ENCODE measurements at places on chromosomes 11 and 22.

GRCh38 chr22:39356464-39356863 lies 6.7 kb downstream of the SYNGR1 start:
- no peak for DNase-seq

- DNase-seq = no peak
Observed at GRCh38 chr11:13859892-13860291, 102.6 kb upstream of the SPON1 start.

DNA sequence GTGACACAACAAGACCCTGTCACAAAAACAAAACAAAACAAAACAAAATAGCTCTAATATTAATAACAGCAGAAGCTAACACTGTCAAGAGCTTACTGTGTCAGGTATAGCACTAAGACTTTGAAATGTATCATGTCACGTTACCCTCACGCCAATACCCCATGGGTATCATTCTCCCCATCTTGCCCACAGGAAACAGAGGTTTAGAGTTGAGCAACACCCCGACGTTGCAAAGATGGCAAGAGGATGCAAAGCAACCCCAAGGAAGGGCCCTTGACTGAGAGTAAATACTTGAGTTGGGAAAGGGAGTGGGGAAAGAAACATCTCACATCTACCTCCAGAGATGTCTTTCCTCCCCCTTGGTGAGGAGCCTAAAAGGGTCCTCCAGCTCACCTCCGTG lies 366.8 kb downstream of the LARGE1 start:
- no peak for DNase-seq

DNA sequence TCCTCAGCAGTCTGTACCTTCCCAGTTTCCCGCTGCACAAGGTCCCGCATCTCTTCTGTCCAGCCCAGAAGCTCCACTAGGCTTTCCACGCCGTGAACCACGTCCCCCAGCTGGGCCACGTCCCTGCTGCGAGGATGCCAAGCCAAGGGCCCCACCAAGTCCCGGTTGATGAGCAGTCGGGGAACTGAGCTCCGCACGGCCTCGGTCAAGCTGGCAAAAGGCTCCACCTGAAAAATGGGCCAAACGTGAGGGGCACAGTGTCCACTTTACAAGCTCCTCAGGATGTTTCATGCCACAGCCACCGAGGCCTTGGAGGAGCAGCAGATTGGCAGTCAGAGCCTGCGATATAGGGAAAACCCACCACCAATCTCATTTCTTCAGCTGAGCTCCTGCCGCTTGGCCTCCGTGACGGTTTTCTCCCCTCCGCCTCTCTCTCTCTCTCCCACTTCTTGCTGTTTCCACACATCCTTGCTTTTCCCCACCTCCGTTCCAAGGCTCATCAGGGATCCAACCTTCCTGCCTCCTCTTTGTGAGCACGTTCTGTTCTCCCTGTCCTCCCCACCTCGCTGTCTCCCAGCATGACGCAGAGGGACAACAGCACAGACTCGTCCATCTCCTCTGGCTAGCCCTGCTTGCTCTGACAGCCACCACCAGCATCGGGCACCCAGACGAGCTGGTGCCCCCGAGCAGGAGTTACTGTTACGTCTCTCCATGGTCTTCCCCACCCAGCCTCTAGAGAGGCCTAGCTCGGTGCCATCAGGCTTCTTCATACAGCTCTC lies 11.5 kb downstream of the RIC8A start:
- DNase-seq = no peak

GRCh38 chr22:35612903-35613302 lies 4.2 kb downstream of the MB start:
- DNase-seq = no peak

- DNase-seq = no peak
Observed at GRCh38 chr11:130490682-130491449, 42.4 kb downstream of the ADAMTS15 start.

DNA sequence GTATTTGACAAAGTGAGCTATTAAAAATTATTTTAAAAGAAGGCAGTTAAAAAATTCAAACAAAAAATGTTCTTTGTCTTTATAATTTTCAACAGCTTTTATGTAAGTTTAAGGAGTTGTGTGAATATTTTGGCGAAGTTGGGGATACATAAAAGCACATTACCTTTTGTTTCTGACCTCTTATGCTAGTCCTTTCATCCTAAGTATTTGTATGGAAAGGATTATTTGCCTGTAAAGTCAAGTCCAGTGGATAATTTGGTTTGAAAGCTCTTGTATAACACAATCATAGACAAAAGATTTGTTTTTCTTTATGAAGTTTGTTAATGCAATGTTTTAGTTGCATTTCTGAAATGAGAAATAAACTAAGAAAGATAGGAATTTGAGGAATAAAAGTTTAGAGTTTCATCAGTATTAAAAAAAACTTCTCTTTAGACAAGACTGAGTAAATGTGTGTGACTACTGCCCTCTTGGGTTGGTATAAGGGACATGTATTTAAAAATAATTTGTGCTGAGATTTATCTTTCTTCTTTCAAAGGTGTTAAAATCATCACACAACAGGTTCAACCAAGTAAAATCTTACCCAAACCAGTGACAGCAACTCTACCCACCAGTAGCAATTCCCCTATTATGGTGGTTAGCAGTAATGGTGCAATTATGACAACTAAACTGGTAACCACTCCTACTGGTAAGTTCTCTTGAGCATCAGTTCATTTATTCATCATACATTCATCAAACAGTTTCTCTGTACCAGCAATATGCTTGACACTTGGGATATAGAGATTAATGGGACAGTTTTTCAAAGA lies 68.2 kb downstream of the EMSY start:
- DNase-seq = no peak

DNA sequence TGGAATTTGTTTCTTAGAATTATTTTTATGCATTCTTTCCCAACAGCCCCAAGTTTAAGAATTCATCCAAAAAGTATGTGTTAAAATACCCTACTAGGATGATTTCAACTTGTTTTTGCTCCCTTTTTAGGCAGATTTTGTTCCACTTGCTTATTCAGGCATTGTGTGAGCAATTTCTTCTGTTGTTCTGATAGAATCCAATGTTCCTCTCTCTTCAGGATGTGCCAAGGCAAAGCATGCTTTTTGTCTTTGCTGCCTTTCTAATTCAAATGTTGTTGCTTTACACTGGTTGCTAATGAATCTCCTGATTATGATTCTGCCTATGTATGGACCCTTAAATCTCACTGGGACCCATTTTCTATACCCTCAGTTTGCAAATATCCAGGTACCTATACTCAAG lies 131.2 kb upstream of the ARHGAP42 start:
- DNase-seq = no peak

- no peak for DNase-seq
Observed at GRCh38 chr22:30940685-30941362, 27.8 kb downstream of the MORC2 start.

DNA sequence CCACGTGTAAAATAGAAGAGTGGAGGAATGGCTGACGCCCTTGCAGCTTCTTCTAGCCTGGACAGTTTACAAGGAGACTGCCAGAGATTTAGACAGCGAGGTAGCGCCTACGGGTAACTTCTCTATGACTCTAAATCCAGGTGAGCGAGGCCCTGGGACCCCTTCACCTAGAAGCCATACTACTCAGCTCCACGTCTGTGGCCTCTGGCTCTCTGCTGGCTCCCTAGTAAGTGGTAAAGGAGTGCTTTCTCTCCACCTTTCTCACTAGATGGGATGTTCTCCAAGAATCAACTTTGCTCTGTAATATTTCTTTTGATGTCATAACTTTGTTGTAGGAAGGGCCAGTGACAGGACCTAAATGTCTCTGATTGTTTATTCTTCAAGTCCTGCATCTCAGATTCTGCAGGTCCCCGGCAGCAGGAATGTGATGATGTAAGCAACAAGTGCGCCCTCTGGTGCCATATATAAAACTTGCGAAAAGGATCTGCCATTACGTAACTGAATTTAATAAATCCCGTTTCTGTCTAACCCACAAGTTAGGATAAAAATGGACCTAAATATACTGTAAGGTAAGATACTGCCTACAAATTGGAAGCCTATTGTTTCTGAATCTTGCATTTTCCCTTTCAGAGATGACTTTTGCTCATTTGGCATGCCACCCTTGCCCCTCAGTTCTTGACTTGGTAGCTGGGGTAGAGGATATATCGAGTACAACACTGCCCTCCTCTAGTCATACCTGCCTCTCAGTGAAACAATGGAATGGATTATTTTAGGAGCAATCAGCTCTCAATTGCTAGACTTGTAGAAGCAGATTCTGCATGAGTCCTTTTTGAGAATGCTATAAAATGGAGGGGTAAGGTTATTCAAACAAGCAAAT lies 11.0 kb upstream of the PTPN5 start:
- DNase-seq = no peak

Data from C1 segment of cervical spinal cord (tissue), 14 donors.